ENCODE measurements at places on chromosomes 11 and 22.

DNA sequence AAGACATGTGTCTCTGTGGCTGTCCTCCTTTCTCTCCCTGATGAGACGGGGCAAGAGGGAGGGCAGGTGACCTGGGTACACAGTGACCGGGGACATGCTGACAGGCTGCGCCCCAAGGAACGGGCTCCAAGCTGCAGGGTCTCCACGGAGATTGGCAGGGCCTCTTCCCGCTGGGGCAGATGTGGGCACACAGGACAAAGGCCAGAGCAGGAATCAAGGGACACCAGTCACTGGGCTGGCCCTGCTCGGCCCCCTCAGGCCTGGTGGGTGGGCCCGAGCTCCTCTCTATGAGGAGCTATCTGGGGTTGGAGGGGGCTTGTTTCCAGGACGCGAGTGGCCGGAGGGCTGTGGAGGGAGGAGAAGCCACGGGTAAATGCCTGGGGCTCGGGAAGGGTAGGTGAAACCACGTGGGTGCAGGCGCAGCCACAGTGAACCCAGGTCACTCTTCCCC is 11.2 kb downstream of the PNPLA5 start:
- DNase-seq = no peak

- no peak for DNase-seq
These were observed 13.6 kb downstream of the KCTD17 start for GRCh38 chr22:37065180-37065579.

GRCh38 chr11:94675813-94676212 is 92.3 kb upstream of the AMOTL1 start:
- no peak for DNase-seq

GRCh38 chr11:74196781-74197486 is 25.8 kb downstream of the PPME1 start:
- DNase-seq = no peak

- DNase-seq = no peak
These were observed 1122.8 kb upstream of the CCDC90B start for GRCh38 chr11:84408946-84409411.

- DNase-seq = no peak
These were observed 122.8 kb downstream of the HIPK3 start for GRCh38 chr11:33379947-33380346.

DNA sequence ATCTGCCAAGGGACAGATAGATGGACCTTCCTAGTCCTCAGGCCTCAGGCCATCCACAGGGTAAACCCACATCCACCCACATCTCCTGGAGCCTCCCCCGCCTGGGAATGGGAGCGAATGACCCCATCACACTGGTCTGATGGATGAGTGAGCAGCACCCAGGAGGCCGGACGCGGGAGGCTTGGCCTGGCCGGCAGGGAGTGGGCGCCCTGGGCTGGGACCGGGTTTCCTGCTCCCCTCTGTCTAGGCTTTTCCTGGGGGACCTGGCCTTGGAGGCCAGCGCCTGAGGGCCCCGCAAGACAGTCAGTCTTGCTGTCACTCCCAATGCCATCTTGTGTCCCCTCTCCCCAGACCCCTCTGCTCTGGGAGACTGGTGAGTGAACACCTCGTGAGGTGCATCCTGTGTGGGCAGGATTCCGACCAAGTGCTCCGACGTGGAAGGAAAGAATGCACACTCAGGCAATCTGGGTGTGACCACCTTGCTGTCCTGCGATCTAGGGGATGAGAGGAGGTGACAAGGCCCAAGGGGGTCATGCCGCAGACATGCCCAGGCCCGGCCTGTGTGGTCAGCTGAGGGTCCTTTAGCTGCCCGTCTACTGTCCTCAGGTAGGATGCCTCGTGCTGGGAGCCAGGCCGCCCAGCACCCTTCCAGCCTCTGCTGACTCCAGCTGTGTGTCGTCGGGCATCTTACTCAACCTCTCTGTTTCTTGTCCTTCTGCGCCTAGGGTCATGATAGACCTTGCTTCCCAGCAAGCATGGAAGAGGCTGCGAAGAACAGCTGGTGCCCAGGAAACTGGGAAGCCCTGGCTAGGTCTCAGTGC is 26.5 kb upstream of the WNT7B start:
- DNase-seq = peak; percentile 27

GRCh38 chr22:45420539-45420938 is 7.0 kb downstream of the RIBC2 start:
- DNase-seq = no peak

DNA sequence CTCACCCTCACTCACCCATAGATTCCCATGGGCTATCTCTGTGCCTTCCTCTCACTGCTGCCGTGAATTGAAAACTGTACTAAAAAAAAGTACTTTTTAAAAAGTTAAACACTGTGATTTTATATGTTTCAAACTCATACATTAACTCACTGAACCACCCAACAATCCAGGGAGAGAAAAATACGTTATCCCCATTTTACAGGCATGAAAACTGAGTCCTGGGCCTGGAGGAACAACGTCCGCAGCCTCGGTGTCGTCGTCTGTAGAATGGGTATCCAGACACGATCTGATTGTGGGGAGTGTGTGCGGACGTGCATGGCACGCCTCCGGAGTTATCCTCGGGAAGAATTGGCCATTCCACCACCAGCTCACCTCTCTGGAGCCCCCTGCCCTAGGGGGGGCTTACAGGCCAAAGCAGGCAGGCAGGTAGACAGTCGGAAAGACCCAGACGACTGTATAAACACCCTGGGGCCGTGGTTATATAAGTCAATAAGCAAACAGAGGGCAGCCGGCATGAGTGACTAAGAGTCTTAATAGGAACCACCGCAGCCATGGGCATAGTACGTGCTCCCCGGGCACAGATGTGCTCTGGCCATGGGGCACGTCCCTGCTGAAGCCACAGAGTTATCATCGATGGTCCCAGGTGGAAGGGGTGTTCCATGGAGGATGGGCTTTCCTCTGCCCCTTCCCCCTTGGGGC is 7.1 kb upstream of the PDGFB start:
- DNase-seq = no peak

GRCh38 chr11:66112041-66112491 is 42.0 kb downstream of the PACS1 start:
- no peak for DNase-seq

GRCh38 chr11:10087186-10087922 is 206.7 kb downstream of the SBF2 start:
- DNase-seq = no peak

GRCh38 chr11:4580124-4580523 is 1.4 kb upstream of the OR52I2 start:
- no peak for DNase-seq

DNA sequence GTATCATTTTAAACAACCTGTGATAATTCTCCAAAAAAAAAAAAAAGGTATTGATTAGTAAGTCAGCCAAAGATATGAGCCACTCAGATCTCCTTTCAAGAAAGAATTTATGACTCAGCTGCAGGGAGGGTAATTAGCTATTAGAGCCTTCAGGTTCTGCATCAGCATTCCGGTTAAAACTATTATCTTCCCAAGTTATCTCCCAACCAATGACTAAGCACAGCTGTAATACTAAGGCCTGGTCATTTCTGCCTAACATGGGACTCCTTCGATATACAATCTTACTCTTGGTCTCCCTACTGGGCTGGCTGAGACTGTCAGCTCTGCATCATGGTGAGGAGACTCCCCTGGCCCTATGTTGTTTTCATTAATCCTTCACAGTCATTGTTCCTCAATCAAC is 60.4 kb downstream of the SBF2 start:
- DNase-seq = no peak

GRCh38 chr11:70233511-70233934 is 30.4 kb downstream of the FADD start:
- no peak for DNase-seq

DNA sequence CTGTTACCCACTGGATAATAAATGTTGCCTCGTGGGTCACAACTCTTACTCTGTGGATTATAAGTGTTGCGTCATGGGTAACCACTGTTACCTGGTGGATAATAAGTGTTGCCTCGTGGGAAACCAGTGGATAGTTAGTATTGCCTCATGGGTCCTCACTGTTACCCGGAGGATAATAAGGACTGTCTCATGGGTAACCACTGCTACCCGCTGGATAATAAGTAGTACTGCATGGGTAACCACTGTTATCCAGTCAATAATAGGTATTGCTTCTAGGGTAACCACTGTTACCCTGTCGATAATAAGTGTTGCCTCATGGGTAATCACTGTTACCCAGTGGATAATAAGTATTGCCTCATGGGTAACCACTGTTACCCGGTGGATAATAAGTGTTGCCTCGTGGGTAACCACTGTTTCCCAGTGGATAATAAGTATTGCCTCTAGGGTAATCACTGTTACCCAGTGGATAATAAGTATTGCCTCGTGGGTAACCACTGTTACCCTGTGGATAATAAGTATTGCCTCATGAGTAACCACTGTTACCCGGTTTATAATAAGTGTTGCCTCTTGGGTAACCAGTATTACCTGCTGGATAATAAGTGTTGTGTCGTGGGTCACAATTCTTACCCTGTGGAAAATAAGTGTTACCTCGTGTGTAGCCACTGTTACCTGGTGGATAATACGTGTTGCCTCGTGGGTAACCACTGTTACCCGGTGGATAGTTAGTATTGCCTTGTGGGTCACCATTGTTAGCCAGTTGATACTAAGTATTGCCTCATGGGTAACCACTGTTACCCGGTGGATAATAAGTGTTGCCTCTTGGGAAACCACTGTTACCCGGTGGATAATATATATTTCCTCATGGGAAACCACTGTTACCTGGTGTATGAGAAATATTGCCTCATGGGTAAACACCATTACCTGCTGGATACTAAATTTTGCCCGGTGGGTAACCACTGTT is 15.7 kb upstream of the NXPE4 start:
- no peak for DNase-seq
